ENCODE measurements at places on chromosomes 2 and 18.

GRCh38 chr2:170221317-170222288, 43.7 kb downstream of the MYO3B start:
- no peak for DNase-seq

GRCh38 chr18:32301361-32301760, 111.5 kb downstream of the MEP1B start:
- no peak for DNase-seq

DNA sequence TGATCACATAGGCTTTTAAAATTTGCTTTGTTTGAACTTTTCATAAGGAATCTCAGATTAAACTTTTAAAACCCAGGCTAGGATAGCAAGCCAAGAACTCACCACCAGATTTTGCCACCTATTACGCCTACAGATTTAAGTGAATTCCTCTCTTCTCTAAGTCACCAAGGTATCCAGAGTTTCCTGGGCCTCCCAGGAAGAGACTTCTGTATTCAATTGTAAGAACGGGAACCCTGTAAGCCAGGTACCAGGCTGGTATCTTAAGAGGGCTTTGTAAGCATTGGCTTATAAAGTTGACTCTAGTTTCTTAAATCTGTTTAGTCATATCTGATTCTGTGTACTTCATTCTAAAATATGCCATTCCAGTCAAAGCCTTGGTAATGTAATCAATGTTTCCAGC, 285.1 kb downstream of the MBD5 start:
- DNase-seq = no peak

DNA sequence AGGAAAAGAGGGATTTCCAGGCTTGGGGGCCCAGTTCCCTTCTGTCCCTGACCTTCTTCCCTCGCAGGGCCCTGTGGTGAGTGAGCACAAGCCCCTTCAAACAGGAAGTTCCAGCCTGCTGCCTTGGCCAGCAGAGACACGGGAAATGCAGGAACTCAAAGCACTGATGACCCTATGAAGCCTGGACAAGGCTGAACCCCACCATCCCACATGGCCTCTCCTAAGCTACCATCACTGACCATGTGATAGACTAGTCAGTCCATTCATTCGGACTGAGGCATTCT, 196.4 kb downstream of the TNS1 start:
- no peak for DNase-seq

- no peak for DNase-seq
Measured at GRCh38 chr2:108414945-108415344, 34.1 kb upstream of the GCC2 start.

DNA sequence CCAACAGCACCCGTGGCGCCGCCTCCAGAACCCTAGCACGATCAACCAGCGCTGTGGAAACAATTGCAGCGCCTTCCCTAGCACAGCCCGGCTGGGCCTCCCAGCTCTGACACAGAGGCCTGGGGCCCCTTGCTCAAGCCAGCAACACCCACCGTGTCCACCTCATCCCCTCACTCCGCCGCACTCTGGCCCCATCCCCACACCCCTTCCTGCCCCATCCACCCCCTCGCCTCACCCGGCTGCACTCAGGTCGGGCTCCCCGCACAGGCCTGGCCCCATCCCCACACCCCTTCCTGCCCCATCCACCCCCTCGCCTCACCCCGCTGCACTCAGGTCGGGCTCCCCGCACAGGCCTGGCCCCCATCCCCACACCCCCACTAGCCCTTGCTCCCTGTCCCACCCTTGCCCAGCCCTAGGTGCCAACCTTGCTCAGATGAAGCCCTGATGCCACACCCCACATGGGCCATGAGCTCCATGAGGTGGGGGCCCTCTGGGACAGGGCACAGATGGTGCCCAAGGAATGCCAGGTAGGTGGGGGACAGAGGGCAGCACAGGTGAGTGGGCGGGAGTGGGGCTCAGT, 28.7 kb downstream of the KIF1A start:
- DNase-seq = no peak

DNA sequence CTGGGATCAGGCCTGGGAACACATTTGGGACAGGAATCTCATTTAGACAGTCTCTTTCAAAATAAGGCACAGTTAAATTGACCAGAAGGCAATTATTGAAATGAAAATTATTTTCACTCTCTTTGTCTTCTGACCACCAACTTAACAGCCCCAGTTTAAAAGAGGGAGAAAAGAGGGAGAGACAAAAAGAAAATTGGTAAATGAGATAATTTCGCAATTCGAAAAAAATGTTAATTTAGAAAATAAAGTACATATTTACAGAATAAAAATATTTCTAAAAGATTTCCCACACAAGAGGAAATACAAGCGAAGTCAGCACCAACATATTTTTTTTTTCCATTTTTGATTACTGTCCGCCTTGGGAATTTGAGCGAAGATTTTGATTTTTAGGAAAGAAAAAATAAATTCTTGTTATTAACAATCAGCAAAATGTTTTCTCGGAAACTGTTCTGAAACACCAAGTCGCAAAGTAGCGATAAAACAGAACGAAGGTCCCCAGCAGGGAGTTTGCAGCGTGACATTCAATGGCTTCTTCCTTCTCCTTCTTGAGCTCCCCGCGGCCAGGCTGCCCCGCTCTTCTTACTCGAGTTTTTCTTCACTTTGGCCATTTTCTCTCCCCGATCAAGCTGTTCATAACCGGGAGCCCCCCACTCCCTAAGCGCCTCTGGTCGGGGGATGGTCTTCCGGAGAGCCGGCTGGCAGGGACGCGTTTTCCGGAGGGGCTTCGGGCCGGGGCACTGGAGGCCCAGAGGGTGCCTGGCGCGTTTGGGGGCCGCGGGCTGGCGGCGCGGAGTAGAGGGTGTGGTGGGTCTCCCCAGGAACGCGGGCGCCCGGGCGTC, 5.0 kb downstream of the SP9 start:
- DNase-seq = no peak

DNA sequence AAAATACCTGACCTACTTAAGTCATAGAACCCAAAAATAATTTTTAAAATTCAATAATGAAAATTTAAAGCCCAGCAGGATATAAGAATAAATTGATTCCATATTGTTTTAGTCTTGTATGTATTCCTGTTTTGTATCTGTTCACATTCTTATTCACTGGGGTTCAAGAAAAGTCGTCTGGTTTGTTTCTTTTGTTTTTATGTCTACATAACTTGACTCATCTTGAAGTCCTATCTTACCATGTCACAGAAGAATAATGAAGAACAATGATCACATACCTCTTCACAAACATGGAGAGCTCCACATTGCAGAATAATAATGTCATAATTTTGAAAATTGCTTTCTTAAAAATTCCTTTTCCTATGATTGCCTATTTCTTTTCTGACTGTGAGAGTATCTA, 43.4 kb upstream of the LRP1B start:
- DNase-seq = no peak

DNA sequence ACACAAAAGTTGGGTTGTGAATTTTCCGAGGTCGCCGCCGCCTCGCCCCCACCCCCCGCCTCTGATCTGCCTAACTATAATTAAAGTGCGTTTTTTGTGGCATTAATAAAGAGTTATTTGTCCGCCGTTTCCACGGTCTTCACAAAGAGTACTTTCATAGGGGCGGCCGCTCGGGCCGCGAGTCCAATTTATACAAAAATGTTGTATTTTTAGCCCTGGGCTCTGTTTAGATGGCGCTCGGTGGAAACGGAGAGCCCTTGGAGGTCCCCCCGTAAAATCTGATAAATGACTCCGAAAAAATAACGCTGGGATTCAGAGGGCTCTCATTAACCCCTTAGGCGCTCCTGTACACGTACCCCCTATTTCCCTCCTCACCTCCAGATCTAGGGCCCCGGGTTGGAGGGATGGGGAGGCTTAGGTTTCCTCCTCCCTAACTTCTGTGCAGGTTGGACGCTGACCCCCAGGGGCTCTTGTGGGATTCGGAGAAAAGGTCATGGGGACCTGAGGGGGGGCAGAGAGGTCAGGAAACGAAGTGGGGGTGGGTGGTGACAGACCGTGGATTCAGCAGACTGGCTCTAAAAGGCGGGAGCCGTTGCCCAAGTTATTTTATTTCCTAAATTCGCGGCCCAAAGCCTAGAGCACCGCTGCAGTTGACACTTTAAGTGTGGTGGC, 1.9 kb downstream of the CYP26B1 start:
- DNase-seq = no peak

GRCh38 chr2:238698072-238698352, 149.9 kb upstream of the TWIST2 start:
- no peak for DNase-seq

- no peak for DNase-seq
Measured at GRCh38 chr2:225164401-225165050, 122.3 kb upstream of the DOCK10 start.

DNA sequence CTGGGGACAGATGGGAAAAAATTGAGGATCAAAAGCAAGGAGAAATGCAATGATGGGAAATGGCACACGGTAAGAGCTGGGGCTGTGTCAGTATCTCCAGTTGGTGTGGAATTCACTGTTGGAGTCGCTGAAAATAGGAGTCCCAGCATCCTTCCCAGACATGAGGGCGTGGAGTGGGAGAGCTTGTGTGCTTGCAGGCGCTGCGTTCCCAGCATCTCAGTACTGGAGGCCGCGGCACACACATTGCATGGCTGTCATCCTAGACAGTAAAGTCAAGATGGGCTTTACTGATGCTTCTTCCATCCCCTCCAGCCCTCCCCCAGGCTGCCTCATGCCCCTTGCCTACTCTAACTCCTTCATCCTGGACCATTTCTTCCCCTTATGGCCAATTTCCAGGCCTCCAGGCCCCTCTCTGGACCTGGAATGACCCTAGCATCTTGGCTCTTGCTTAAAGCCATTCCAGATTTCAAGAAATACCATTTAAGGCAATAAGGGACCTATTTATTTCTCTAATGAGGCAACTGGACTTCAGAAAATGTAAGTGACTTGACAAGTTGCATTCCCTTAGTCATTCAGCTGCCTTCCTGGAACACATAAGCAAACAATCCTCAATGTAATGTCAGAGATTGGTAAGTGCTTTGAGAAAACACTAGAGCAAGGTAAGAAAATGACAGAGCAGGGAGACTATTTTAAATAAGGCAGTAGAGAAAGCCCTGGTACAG, 70.5 kb upstream of the TTC39C start:
- no peak for DNase-seq

DNA sequence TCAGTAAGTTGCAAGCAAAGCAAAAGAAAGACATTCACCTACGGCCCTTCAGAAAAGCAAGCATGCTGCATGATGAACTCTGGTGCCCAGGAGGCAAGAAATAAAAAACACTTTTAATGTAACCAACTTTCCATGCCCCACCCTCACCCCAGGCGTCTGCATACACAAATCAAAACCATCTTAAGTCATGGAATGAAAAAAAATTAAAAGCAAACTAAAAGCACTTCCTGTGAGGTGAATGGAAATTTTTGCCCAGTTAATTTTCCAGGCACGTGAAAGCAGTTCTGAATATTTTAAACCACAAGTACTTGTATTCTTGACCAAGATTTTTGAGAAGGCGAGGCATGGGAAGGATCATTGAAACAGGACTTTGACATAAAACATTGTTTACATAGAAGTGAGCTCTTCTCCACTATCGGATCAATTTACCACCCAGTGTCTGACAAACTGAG, 2.5 kb upstream of the ICOS start:
- DNase-seq = no peak

DNA sequence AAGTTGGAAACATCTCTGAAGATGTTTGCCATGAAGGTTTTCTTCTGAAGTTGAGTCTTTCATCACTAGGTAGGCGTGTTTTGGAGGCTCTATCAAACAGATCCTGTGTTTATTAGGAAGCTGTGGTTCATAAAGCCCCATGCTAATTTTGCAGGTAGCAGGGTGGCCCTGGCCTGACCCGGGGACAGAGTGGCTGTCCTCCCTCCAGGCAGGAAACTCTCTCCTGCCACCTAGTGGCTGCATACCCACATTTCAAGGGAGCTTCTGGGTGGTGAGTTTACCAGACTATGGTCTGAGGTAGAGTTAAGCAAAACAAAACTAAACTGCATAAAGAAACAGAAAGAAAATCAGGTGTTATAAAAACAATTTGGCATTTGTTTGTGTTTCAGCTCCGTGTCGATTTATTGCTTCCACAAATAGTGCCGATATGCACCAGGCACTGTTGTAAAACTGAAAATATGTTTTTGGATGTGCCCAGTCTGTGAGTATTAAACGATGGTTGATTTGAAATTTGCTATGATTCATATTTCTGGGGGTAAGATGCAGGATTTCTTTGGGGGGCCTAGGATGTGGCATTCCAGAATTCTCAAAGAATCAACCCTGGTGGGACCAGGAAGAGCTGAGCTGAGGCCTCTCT, 26.0 kb upstream of the IL37 start:
- DNase-seq = peak; percentile 12

DNA sequence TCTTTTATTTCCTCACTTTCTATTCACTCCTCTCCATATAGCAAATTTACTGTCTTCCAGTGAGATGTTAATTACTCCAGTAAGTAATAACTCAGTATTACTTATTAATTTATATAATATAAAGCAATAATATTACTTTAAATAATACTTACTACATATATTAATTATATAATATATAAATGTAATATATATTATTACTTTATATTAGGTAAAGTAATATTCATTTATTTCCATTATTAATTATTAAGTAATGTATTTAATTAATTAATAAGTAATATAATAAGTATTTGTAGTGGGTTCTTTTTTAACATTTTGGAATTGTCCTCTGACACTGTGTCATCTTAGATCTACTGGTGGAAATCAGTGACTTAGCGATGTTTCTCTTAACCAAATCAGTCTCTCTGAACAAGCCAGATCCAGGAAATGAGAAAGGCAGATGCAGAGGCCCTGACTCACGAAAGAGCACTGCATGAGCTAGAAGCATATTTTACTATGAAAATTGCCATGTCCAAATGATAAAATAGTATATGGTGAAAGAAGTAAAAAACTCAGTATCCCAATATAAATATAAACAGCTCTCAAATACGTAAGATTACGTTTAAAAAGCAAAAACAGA, 115.9 kb downstream of the DSEL start:
- no peak for DNase-seq

DNA sequence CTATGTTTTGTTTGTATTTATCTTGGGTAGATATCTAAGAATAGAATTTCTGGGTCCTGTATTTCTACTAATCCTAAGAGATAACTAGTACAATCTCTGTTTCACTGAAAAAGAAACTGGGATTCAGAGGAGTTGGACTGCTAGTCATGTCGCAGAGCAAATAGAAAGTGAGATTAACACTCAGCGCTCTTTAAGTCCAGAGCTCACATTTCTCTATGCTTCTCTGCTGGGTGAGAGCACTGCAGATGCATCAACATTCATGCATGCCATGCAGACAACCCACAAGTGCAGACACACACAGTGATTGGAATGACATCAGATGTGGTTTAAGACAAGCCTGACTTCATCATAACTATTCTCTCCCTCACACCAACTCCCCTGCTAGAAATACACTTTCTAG, 563.8 kb downstream of the TDRD15 start:
- no peak for DNase-seq

GRCh38 chr2:215401896-215402379, 33.9 kb downstream of the FN1 start:
- DNase-seq = no peak
